Activated T-helper 2 cell treated with anti-CD3 and anti-CD28 coated beads, Interferon-gamma antibody, Interleukin-2, Interleukin-4, amounts not matched to agents 10 μg/mL and 5 μg/mL and 100 μg/mL, durations not matched to agents 14 hours and 24 hours and 36 hours (primary cell): ENCODE measurements at places on chromosomes 11 and 22. TPM values are rescaled to one million over a fixed set of nuclear protein-coding genes. Genes with fewer than 3 reads are reported as not detected.

KDM4E gene
- total RNA-seq = not detected in 2 replicates

PHLDA2 gene
- total RNA-seq = 34.5 and 34.7 TPM in 2 replicates

FOLR2 gene
- total RNA-seq = not detected in 2 replicates

KCNA4 gene
- not detected in 2 replicates for total RNA-seq

ANO9 gene
- total RNA-seq = 35.4 and 36.9 TPM in 2 replicates

RIN1 gene
- 1.5 and 1.6 TPM in 2 replicates for total RNA-seq

LRRC4C gene
- not detected in 2 replicates for total RNA-seq

MPPED1 gene
- not detected in 2 replicates for total RNA-seq

DCPS gene
- 39.8 and 42.1 TPM in 2 replicates for total RNA-seq

FGF4 gene
- total RNA-seq = not detected in 2 replicates

OR2AG2 gene
- total RNA-seq = 0.34 and 0.60 TPM in 2 replicates

DDI1 gene
- total RNA-seq = not detected in 2 replicates

OR4C45 gene
- not detected in 2 replicates for total RNA-seq

BMAL1 gene
- total RNA-seq = 17.9 and 21.1 TPM in 2 replicates

MUC2 gene
- not detected in 2 replicates for total RNA-seq

LDHAL6A gene
- total RNA-seq = not detected in 2 replicates

CRY2 gene
- 21.5 and 24.0 TPM in 2 replicates for total RNA-seq

FZD4 gene
- total RNA-seq = 0.11 and 0.16 TPM in 2 replicates

LGR4 gene
- 0.05 and 0.14 TPM in 2 replicates for total RNA-seq

KRTAP5-2 gene
- total RNA-seq = not detected in 2 replicates

P2RX6 gene
- 0.07 TPM in 1 of 2 replicates, not detected in the other for total RNA-seq

CHADL gene
- total RNA-seq = 0.11 and 0.62 TPM in 2 replicates

LSP1 gene
- total RNA-seq = 442 and 449 TPM in 2 replicates

HDAC10 gene
- total RNA-seq = 60.0 and 62.9 TPM in 2 replicates

JHY gene
- 0.91 and 1.3 TPM in 2 replicates for total RNA-seq

KRTAP5-10 gene
- total RNA-seq = not detected in 2 replicates

MUC15 gene
- not detected in 2 replicates for total RNA-seq

MYEOV gene
- total RNA-seq = 0.09 TPM in 1 of 2 replicates, not detected in the other

MUC5AC gene
- total RNA-seq = not detected in 2 replicates

EFCAB6 gene
- total RNA-seq = 0.11 TPM in 1 of 2 replicates, not detected in the other

CARD18 gene
- not detected in 2 replicates for total RNA-seq

ATXN10 gene
- 119 and 123 TPM in 2 replicates for total RNA-seq

XPNPEP3 gene
- total RNA-seq = 17.5 and 17.9 TPM in 2 replicates

CCDC15 gene
- 3.6 and 3.7 TPM in 2 replicates for total RNA-seq

E2F8 gene
- 24.0 TPM in 2 replicates for total RNA-seq

TSGA10IP gene
- not detected in 2 replicates for total RNA-seq

SLC43A3 gene
- total RNA-seq = 174 and 189 TPM in 2 replicates

PTPRCAP gene
- 89.8 and 94.4 TPM in 2 replicates for total RNA-seq

VWCE gene
- total RNA-seq = 8.1 and 10.1 TPM in 2 replicates

CHST1 gene
- 0.34 and 0.51 TPM in 2 replicates for total RNA-seq

HORMAD2 gene
- 0.48 and 0.53 TPM in 2 replicates for total RNA-seq

WT1 gene
- not detected in 2 replicates for total RNA-seq

SULT4A1 gene
- not detected in 2 replicates for total RNA-seq

HIC2 gene
- 4.9 and 5.3 TPM in 2 replicates for total RNA-seq

ATG13 gene
- total RNA-seq = 58.0 and 58.1 TPM in 2 replicates

DRD2 gene
- total RNA-seq = 0.18 TPM in 1 of 2 replicates, not detected in the other

PGA5 gene
- total RNA-seq = not detected in 2 replicates
